ENCODE measurements at places on chromosomes 4 and X. TPM values are rescaled to one million over a fixed set of nuclear protein-coding genes. Genes with fewer than 3 reads are reported as not detected.

DNA sequence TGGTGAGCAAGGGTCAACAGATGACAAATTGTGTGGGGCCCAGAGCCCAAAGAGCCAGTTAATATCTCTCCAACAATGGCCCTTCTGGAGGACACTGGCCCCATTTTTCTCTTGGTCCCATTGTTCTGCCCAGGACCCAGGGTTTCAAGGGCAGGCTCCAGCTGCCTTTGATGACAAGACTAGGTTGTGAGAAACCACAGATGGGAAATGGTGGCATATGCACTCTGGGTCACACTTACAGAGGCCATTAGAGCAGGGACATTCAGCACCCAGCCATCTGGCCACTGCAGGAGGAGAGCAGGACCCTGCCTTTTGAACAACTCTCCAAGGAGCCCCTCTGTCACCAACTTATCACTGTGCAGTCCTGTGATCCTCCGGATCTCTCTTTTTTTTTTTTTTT lies 49.7 kb upstream of the KIAA1210 start:
- H3K27me3 ChIP-seq, result no peaks in the 10 kb centered on the region
- no peaks in the 10 kb centered on the region for H3K36me3 ChIP-seq
- no peak overlapping the region for H3K4me3 ChIP-seq
- DNase-seq, result no peak
- no peak overlapping the region for H3K27ac ChIP-seq
- no peaks in the 10 kb centered on the region for H3K4me1 ChIP-seq

DNA sequence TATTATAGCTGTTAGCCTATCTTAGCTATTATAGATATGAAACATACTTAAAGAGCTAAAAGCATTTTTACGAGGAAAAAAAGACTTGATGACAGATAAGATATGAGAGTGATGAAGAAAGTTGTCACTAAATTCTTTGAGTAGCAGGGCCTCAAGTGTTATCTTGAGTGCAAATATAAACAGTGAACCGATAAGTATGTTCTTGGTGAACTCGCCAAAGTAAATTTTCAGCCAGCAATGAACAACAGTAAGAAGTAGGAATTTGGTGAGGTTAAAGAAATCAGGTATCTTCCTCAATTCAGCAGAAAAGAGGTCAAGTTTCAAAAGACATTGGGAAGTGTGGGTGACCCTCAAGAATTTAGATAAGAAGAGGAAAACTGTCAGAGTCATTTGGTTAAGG lies 471.8 kb upstream of the FTHL17 start:
- no peak overlapping the region for H3K4me3 ChIP-seq
- no peaks in the 10 kb centered on the region for H3K27me3 ChIP-seq
- no peak overlapping the region for H3K27ac ChIP-seq
- no peaks in the 10 kb centered on the region for H3K4me1 ChIP-seq

- H3K27ac ChIP-seq, result no peak overlapping the region
- H3K36me3 ChIP-seq, result no peaks in the 10 kb centered on the region
- H3K27me3 ChIP-seq, result no peaks in the 10 kb centered on the region
- no peaks in the 10 kb centered on the region for H3K4me1 ChIP-seq
- DNase-seq, result no peak
These were observed 54.2 kb downstream of the AWAT2 start for GRCh38 chrX:69995362-69996112.

SERTM2 gene
- 1.6 TPM for total RNA-seq

GRCh38 chr4:186723292-186724057 lies at the start of gene FAT1:
FAT1 (minus strand) TSS chr4:186723856; CDS start chr4:186709827, 14,029 bp downstream.
- H3K27ac ChIP-seq, result peak within 1 kb of the TSS; percentile 71
- peak; percentile 87 for DNase-seq
- H3K4me3 ChIP-seq, result peak within 1 kb of the TSS; percentile 71
- H3K36me3 ChIP-seq, result no peaks in the 10 kb centered on the region

DNA sequence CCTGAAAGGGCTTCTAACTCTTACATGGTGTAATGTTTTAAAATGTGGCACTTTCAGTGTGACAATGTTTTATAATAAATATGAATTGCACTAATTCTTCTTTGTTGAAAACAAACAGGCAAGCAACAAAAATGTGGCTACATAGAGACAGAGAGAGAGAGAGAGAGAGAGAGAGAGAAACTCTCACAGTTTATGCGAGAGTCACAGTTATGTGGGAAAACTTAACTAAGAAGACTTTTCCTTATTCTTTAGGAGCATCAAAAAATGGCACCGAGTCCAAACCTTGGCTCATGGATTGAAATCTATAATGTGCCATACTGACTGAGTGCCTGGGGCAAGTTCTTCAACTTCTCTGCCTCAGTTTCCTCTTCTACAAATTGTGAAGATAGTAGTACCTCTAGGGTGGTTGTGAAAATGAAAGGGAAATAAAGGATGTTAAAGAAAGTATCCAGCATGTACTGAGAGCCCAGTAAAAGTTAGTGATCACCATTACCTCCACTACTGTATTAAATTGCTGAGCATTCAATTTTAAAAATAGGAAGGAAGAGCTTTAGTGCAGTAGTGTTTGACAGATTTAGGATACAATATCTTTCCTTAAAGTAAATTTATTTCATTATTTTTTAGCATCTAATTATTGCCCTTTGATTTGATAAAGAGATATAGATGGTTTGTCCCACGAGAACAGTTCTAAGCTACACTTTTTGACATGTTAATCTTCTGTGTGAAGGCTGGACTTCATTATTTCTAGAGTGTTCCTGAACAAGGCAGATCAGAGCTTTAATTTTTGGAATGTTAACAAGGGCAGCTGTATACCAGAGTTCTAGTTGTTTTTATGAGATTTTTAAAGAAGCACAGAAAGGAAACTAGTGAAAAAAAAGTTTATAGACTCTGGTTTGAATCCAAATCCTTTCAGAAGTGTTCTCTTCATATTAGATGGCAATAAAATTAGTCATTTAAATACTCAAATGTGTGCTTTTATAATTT lies 187.5 kb upstream of the ANK2 start:
- no peaks in the 10 kb centered on the region for H3K27me3 ChIP-seq
- no peak overlapping the region for H3K4me3 ChIP-seq
- H3K4me1 ChIP-seq, result no peaks in the 10 kb centered on the region
- DNase-seq, result no peak

DNA sequence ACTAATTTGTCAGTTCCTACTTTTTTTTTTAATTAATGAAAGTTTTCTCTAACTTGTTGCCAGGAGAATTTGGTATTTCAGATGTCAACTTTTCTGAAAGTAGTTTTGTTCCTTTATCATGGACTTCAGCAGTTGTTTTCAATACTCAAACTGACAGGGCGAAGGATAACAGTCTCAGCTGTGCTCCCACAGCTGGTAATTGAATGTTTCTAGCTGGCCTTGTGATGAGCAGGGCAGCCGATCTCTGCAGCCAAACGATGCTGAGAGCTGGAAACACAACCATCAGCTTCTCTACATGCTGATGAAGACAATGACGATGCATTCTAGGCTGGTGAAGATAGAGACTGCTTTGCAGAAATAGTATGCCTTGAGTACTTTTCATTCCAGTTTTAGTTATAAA lies 130.0 kb upstream of the MAP9 start:
- no peak overlapping the region for H3K27ac ChIP-seq
- H3K27me3 ChIP-seq, result no peaks in the 10 kb centered on the region
- H3K4me1 ChIP-seq, result no peaks in the 10 kb centered on the region
- H3K36me3 ChIP-seq, result no peaks in the 10 kb centered on the region

SCML2 gene
- total RNA-seq, result 0.81 TPM

Data from upper lobe of right lung (tissue), 1 donor.